ENCODE measurements at places on chromosomes 2 and 18.

DNA sequence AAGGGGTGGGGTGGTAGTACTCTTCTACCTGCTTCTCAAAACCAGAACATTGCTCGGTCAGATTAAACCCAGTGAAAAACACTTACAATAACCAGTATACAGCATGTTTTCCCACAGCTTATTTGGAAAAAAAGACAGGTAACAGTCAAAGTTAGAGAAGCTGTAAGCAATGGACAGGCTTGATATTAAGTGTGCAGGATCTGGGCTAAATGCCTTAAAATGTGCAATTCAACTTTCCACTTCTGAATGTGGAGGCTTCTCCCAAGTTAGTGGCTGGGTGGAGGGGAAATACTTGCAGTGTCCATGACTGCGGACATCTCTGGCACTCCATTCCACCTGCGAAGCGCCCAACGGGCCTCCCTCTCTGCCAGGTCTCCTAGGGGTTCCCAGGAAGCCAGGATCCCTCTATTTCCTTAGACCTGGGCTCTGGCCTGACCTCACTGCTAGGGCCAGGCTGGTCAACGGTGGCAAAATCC, 5.3 kb downstream of the ZEB2 start:
- DNase-seq = no peak

- peak; percentile 10 for DNase-seq
These were observed 646 bp downstream of the ALS2 start for GRCh38 chr2:201779901-201780673.

DNA sequence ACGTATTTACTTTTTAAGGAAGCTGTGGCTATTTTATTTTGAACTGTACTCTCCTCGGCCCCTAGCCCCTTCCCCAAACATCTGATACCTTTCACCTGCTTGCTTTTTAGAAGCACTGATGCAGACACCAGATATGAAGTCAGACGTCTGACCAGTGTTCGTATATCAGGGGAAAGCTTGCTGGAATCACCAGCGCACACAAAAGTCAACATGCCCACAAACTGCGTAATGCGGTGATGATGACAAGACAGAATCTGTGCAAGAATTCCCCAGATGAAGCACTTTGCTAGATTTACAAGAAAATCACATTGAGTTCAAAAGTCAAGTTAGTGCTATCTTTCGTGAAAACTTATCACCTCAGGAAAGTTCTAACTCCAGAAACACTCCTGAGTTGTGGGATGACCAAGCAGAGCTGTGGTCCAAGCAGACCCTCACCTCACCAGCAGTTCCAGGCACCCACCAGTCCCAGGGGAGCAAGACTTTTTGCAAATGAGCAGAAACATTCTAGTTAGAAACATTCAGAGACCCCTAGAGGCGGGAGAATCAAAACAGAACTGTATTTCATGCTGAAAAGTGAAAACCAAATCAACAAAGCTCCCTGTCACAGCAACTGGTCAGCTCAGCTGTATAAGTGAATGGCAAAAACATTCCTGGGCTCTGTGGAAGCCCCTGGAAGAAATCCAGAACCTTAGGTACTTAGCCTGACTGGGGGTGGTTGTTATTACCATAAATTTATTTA, 55.7 kb downstream of the INO80C start:
- DNase-seq = no peak

- DNase-seq = no peak
These were observed 10.5 kb upstream of the MTERF4 start for GRCh38 chr2:241112592-241112991.

GRCh38 chr2:25539136-25539535, 134.2 kb downstream of the DTNB start:
- DNase-seq = peak; percentile 14

GRCh38 chr18:76265497-76266235, 229.4 kb downstream of the ZNF516 start:
- DNase-seq = peak; percentile 11

DNA sequence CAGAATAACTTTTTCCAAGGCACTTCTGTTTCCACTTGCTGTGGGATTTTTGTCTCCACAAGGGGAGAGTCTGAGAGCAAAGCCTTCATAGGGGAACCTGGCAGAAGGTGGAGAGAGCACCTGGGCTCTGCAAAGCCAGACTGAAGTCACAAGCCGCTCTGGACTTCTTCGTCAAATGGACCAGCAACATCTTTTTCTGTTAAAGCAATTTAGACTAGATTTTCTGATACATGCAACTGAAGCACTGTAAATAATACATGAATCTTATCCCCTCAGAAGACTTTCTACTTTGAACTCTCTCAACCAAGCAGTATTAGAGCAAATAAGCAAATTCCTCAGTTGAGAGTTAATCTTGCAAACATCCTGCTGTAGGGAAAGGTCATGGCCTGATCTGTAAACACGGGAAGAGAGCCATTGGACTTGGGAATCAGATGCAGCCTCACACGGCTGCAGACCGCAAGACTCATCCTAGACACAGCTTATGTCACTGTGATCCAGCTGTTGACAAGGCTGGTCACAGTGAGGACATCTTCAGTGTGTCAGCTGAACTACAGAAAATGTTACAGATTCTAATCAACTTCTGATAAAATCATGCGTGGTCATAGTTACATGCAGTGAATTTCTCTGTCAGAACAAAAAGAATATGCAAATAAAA, 3.2 kb downstream of the SH3YL1 start:
- DNase-seq = no peak

GRCh38 chr2:163198007-163198406, 359.4 kb upstream of the KCNH7 start:
- no peak for DNase-seq

DNA sequence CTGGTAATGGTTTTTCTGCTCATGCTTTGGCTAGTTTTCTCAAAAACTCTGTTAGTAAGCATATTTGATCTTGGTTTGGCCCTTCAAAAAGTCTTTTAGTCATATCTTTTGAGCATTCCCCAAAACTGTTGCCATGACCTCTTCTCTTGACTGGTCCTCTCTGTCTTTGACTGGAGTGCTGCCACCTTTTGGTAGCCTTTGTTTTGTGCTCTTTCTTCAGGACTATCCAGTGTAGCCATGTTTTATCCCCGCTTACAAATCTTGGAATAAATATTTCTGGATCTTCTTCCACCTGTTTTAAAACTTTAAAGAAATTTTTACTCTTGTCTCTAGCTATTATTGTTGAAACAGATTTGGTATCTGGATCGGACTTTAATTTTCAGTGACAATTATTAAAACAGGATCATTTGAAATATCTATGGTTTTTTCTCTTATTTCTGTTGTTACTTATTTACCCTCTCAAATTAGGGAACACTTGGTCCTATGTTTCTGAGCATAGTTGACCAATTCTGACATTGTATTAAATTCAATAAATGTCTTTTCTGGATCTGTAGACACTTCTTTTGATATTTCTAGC, 965 bp upstream of the ELOA2 start:
- DNase-seq = peak; percentile 2

DNA sequence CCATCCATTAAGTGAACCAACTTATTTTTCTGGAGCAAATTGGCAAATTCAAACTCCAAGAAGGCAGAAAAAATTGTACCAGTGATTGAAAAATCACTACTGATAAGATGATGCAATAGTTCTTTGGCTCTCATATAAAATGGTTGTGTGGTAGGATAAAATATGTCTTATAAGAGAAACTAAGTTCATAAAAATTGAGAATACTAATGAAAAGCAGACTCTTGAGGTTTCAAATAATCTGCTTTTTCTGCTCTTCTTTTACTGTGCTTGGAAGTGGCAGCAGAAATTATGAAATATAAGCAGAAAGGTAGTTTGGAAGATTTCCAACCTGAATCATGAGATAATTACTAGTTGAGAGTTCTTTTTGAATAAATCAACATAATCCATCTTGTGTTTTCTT, 61.9 kb downstream of the PPP1R1C start:
- peak; percentile 36 for DNase-seq

DNA sequence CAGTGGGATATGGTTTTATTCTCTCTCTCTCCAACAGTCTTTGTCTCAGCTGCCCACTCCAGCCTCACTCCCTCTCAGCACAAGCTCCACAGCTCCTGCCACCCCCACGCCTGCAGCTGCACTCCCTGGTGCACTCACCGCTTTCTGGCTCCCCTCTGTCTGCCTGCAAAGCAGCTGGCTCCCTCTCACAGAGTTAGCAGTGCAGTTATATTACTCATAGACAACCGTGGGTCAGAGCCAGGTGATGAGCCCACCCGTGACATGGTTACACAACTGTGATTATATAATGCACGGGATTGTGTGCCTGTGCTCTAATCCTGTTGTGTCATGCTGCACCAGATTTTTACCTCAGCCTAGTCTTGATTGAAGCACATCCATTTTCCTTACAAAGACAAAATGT, 276.9 kb upstream of the CHAC2 start:
- peak; percentile 35 for DNase-seq

DNA sequence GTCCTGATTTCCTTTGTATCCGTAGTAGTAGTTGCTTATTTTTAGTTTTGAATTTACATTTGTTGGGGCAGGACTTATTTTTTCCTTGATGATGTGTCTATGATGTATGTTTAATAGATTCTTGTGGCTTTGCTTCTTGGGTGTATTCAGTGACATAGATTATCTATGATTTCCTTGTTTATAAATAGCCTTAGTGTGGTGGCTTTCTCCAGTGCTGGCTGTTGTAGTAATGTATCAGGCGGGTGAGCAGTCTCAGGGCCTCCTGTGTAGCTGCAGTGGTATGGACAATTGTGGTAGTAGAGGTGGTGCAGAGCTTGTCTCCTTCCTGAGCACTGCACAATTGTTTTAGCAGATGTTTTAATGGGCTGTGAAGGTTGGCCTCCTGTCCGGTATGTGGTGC, 60.5 kb downstream of the SMCHD1 start:
- peak; percentile 39 for DNase-seq

DNA sequence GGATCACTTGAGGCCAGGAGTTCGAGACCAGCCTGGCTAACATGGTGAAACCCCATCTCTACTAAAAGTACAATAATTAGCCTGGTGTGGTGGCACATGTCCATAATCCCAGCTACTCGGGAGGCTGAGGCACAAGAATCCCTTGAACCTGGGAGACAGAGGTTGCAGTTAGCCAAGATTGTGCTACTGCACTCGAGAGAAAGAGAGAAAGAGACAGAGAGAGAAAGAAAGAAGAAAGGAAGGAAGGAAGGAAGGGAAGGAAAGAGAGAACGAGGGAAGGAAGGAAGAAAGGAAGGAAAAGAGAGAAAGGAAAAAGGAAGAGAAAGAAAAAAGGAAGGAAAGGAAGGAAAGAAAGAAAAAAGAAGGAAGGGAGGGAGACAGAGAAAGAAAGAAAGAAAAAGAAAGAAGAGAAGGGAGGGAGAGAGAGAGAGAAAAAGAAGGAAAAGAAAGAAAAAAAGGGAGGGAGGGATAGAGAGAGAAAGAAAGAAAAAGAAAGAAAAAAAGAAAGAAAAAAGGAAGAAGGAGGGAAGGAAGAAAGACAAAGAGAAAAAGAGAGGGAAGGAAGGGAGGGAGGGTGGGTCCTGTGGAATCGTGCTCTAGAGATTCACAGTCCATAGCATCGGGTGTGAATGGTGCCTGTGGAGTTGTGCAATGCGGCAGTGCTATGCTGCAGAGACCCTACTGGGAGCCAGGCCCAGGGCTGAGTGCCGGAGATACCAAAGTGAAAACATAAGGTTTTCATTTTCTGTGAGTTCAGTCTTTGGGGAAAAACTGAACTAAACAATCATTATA, 4.6 kb upstream of the SDC1 start:
- peak; percentile 64 for DNase-seq
